ENCODE measurements at places on chromosomes 7 and 10.

GRCh38 chr7:100785878-100786277 lies 41.4 kb downstream of the EPHB4 start:
- DNase-seq = no peak

- no peak for DNase-seq
Observed at GRCh38 chr10:60524541-60524940, 134.9 kb upstream of the ANK3 start.

GRCh38 chr7:101941481-101942383 lies 124.3 kb downstream of the CUX1 start:
- DNase-seq = no peak

- no peak for DNase-seq
Observed at GRCh38 chr10:125192620-125193019, 32.3 kb upstream of the CTBP2 start.

- DNase-seq = no peak
Observed at GRCh38 chr7:5053175-5053574, 7.5 kb downstream of the RBAK start.

- no peak for DNase-seq
Observed at GRCh38 chr10:24234784-24235183, 25.8 kb downstream of the KIAA1217 start.

GRCh38 chr7:32289651-32290414 lies 200.3 kb downstream of the LSM5 start:
- no peak for DNase-seq

DNA sequence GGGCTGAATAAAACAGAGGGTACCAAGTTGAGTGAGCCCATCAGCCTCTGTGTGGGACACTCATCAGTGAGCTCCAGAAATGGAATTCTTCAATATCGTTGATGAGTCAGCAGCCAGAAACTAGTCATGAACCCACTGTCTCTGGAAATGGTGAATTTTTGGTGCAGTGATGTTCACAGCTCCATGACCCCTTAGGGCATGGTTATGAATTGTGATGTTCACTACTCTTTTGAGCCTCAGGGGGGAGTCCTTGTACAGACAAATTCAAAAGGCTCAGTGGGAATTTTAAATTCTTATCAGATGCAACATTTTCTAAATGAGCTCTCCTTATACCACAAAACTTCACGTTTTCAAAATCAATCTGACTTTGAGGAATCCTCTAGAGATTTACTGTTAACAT lies 335.7 kb downstream of the PHTF2 start:
- DNase-seq = no peak

GRCh38 chr7:137778511-137778910 lies 68.3 kb downstream of the DGKI start:
- no peak for DNase-seq

DNA sequence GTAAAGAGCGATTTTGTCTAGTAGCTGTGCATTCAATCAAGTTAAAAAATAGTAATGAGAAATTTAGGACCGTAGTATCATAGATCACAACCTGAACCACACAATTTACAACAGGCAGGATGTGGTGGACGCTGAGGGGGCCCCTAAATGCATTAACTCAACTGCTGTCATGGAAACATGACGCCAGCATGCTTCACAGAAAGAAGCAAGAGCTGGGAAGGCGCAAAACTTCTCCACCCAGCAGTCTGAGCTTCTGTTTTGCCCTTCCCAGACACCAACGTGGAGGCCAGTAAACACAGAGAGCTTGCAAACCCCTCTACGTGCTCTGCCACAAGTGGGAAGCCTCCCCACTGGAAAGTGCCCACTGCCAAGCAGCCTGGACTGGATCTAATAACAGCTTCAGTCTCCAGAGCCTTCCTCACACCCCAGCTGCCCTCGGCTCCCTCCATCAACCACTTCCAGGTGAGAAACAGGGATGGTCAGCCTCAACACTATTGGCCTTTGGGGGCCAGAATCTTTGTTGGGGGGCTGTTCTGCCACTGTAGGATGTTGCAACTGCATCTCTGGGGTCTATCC lies 151.8 kb downstream of the SFMBT2 start:
- DNase-seq = peak; percentile 17

DNA sequence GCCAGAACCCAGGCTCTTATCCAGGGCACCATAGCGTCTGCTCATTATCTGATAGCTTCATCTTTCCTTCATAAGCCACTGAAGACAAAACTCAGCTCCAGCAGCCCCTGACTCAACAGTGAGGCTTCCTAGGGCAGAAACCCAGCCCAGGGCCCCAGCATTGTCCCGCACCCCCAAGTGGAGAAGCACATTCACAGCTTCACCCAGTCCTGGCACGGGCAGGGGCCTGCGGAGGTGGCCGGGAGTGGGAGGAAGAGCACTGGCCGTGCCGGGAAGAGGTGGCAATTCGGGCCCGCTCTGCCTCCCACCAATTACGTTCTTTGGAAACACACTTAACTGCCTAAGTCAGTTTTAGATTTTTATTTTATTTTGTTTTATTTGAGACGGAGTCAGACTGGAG lies 10.3 kb upstream of the CALML5 start:
- no peak for DNase-seq

GRCh38 chr10:79070081-79070605 lies 1.4 kb downstream of the ZMIZ1 start:
- DNase-seq = no peak

DNA sequence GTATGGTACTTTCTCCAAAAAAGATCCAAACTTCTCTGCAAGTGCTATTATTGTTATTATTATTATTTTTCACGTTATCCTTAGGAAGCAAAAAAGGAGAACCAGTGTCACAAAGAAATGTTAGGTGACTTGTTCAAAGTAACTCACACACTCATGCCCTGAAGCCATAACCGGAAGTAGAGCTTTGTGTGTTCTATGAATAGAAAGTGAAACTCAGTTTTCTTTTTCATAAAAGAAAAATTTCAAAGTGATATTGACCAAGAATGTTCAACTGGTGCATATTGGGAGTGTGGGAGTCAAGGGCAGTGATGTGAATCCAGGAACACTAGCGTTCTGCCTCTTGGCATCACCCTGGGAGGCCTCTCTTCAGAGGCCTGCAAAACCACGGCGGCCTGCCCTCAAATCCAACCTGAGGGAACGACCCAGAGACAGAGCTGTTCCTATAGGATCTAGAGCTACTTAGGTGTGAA lies 106.1 kb downstream of the PRKCQ start:
- no peak for DNase-seq

- DNase-seq = no peak
Observed at GRCh38 chr10:81248886-81249285, 626.1 kb upstream of the NRG3 start.

GRCh38 chr7:97457054-97457453 lies 274.8 kb upstream of the TAC1 start:
- DNase-seq = no peak
